Stimulated activated CD8-positive, alpha-beta memory T cell treated with anti-CD3 and anti-CD28 coated beads, Interleukin-12 subunit alpha, Interleukin-12 subunit beta, amount 100 ng/mL, for 4 hours (primary cell): ENCODE measurements at places on chromosomes 12 and 14.

GRCh38 chr12:131946757-131947156, 3.0 kb upstream of the EP400 start:
- DNase-seq: no peak

GRCh38 chr14:100592461-100592891, 5.3 kb upstream of the BEGAIN start:
- no peak for DNase-seq

DNA sequence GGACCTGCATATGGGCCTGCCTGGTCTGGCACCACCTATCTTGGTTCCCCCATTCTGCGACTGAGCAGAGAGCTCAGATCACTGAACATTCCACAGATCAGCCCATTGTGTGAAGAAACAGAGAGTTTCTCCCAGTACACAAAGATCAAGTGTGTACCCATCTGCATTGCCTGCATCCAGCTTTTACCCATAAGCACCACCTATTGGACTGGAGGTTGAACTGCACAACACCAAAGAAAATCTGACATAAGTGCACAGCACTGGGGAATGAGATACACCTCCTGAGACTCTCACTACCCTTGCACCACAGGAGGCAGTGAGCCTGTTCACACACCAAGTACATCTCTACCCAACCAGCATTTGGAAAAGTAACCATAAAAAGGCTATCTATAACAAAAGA, 362.6 kb upstream of the CLEC14A start:
- no peak for DNase-seq

GRCh38 chr12:52903855-52904508, 894 bp downstream of the KRT8 start:
- peak; percentile 33 for DNase-seq
